ENCODE measurements at places on chromosomes 6 and 20. TPM values are rescaled to one million over a fixed set of nuclear protein-coding genes. Genes with fewer than 3 reads are reported as not detected.

DNA sequence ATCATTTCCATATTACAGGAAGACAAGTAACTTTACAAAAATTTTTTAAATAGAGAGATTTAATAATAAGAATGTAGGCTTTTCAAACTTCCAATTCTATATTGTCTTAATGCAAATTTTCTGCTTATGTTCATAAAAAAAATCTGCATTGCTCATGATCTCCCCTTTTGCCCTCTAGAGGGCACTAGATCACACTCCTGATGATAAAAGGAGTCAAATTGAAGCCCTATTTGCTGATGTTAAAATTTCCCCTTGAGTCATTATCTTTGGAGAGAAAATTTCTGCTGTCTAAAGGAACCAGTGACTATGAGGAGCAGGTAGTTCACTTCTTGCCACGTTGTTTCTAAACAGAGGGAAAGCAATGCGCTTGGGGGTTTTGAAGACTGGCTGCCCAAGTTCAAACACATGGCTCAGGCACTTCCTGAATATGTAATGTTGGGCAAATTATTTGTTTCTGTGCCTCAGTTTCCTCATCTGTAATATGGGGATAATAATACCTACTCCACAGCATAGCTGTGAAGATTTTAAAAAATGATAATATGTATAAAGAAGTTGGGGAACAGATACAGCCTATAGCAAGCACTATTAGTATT lies 874.2 kb downstream of the TFAP2A start:
- no peak for DNase-seq

- DNase-seq, result peak; percentile 72
Measured at GRCh38 chr6:109475625-109476024, 7.4 kb downstream of the ZBTB24 start.

DNA sequence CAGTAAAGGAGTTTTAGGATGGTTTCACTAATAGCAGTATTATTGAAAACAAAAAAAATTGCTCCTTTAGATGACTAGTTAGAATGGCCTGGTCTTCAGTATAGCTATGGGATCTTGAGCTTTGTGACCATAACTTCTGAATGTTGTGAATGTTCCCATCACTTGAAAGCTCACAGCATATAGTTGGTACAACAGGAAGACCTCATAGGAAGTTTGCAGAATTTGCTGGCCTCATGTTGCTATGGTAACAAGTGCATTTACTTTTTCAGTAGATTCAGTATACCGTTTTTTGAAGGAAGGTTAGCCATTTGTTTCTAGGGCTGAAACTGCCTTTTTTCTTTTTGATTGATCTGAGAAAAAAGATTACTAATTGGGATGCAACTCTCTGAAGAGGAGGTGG lies 8.3 kb downstream of the PHF3 start:
- DNase-seq, result no peak

The FNDC11 gene
- not detected for total RNA-seq

- DNase-seq, result no peak
Measured at GRCh38 chr6:129661536-129662405, 48.2 kb downstream of the ARHGAP18 start.

DNA sequence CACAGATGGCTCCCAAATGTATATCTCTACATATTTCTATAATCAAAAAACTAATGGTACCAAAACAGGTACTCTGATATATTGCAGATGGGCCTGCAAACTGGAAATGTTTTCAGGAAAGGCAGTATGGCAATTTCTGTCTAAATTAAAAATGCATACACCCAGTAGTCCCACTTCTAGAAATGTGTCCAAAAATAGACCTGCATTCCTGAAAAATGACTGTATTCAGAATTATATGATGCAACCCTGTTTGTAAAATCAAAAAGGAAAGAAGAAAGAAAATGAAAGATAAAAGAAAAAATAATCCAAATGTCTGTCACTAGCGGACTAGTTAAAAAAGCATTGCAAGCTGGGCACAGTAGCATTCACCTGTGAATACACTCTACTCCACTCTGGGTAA lies 12.9 kb upstream of the MICB start:
- DNase-seq, result no peak

DNA sequence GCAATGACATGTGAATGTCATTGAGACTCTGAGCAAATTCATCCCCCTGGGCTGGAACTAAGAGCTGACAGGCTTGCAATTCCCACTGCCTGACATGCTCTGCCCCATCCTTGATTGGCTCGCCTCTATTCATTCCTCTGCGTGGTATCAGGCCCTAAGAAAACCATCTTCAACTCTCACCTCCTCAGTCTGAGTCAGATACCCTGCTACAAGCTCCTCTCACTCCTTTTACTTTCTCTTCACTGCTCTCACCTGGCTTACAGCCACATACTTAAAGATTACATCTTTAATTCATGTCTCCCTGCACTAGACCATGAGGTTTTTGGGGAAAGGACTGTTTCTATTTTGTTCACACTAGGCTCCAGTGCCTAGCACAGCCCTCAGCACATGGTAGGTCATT lies 131.6 kb downstream of the KIF6 start:
- no peak for DNase-seq

Measured in right lobe of liver (tissue), 6 donors.